ENCODE measurements at places on chromosomes 13 and 19.
A peak's percentile ranks its signal among the peaks of the same experiment; 100 is the strongest.

- DNase-seq, result no peak
Observed at GRCh38 chr19:32519023-32519422, 62.0 kb upstream of the PDCD5 start.

DNA sequence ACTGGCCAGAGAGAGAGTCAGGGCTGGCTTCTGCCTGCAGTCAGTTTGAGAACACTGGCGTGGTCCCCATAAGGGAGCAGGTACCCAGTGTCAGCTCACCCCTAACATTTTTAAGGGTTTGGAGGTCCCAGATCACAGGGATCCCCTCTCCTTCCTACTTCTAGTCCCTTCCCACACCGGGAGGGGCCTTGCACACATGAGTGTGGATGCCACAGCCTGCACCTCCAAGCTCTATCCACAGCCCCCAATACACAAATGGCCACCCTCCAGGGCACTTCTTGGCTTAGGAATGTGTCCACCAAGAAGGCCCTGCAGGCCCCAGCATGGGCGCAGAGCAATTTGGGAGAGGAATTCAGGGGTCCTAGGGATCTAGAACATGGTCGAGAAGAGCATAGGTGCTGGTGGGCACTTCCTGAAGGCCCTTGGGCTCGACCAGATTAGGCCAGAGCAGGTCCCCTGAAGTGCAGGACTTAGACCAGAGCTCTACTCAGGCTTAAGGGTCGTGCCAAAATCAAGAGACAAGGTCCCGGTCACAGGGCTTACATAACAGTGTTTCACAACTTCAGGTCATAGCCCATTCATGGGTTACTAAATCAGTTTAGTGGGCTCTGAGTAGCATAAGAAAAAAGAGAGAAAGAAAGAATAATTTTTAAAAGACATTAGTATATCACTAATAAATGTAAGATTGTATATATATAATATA is 16.0 kb downstream of the FXYD5 start:
- DNase-seq, result no peak

GRCh38 chr13:113991191-113991669 is 17.4 kb upstream of the C13orf46 start:
- DNase-seq, result no peak

- no peak for DNase-seq
Observed at GRCh38 chr13:113150550-113151365, 7.7 kb upstream of the PROZ start.

DNA sequence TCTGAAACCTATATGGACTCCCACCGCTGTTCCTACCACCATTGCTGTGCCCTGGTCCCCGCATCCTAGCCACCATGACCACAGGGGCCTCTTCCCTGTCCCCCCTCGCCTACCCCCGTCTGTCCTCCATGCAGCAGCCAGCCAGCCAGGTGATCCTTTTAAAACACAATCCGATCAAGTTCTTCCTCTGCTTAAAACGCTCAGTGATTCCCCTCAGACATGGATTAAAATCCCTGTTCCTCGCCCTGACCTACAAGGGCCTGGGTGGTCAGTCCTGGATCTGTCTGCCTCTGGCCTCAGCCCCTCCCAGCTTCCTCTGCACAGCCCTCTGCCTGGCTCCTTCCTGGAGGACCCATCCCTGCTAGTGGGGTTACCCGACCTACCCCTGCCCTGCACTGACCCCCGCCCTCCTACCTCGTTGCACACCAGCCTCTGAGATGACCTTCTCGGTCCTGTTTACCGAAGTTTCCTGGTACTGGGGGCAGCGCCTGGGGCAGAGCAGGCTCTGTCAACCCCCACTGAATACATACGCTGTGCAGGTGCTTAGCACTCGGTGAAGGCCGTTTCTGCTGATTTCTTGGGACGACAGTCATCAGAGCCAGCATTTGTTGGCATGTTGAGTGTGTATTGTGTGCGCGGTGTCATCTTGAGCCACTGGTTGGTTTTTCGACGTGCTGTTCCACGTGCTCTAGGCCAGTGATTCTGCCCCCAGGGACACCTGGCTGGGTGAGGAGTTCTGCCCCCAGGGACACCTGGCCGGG is 14.7 kb upstream of the LENG8 start:
- DNase-seq, result no peak

DNA sequence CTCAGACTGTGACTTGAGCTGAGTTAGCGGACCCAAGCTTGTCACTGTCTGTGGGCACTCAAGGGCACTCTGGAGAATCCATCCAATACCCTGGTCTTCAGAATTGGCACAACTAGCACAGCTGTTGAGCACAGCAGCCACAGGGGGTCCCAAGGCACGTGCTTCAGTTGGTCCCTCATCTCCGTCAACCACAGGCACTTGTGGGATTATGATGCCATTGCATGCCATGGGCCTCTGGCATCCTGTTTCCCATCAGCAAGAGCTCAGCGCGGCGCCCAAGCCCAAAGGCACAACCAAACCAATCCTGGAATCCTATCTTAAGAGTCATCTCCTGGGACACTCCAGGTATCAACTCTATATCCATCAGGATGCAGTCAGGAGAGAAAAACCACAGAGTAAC is 3.7 kb upstream of the B3GNT8 start:
- DNase-seq, result no peak

GRCh38 chr19:3397266-3398022 is 31.1 kb downstream of the NFIC start:
- DNase-seq, result no peak

DNA sequence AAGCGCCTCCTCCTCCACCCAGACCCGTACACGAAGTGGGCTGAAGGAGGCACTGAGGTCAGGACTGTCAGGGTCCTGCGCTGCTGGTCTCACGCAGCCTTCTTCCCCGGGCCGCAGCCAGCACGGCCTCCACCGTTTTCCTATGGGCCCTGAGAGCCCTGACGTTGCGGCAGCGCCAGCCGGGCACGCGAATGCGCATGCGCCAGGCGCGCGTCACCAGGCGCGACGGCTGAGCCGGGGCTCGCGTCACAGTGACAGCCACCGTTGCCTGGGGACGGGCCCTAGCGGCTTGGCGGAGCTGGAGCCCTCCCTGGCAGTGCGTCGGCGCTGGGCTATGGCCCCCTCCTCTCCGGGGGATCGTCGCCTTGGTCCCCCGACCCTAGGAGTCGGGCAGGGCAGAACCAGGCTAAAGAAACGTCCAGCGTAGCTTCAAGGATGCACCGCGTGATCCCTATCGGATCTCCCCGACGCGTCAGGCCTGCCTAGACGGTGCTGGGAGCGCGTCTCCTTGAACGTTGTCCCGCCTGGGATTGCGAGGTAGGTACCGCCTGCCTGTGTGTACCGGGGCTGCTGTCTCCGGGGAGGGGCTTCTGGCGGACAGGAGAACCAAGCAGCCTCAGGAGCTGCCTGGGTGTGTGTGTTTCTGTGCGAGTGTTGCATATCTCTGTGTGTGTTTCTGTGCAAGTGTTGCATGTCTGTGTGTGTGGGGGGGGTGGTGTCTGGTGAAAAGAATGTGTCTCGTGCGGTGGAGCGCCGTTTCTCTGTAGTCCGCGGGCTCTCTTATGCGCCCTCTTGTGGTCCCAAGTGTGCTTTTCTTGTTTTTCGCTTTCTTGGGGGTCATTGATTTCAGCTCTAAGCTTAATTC is 43.2 kb downstream of the ZNF571 start:
- DNase-seq, result peak; percentile 24

DNA sequence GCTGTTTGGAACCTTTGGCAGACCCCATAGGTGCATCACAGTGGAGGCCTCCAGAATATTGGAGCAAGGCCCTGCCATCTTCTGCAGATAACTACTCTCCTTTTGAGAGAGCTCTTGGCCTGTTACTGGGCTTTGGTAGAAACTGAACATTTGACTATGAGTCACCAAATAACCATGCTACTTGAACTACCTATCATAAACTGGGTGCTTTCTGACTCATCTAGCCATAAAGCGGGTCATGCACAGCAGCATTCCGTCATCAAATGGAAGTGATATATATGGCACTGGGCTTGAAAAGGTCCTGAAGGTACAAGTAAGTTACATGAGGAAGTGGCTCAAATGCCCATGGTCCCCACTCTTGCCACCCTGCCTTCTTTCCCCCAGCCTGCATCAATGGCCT is 782.5 kb upstream of the SLITRK6 start:
- no peak for DNase-seq

DNA sequence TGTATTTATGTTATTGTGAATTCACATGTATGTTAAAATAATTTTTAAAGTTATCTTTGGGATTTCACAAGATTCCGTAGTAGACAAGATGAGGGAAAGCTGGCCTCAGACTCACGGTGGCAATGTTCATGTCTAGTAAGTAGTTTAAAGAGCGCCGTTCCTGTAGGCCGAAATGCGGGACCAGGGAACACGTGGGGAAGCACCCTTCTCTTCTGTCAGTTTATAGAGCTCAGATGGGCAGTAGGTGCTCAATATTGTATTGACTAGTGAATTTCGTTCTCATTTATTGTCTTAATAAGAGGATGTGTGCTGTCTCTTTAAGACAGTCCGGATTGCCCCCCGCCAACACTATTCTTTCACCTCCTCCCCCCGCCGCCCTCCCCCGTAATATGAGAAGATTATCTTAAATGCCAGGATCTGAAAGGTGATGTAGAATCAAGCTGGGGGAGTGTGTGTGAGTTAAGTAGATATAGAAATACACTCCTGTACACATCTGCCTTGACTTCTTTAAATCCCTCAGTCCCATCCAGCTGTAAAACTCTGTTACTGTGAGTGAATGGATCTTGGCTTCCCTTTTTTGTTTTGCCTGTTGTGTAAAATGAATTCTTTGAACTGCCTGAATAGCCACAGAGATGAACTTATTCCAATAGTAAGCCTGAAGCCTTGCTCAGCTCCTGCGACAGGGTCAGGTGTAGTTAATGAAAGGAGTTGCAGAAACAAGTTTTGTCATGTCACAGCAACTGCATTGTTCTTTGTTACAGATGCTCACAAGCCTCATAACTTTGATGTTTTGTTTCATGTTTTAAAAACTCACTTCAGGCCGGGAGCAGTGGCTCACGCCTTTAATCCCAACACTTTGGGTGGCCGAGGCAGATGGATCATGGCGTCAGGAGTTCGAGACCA is 1.3 kb downstream of the LAMP1 start:
- DNase-seq, result no peak

- peak; percentile 39 for DNase-seq
Observed at GRCh38 chr13:50365408-50366391, 350.5 kb downstream of the KCNRG start.

GRCh38 chr19:45152504-45153338 is 8.1 kb downstream of the NKPD1 start:
- no peak for DNase-seq

DNA sequence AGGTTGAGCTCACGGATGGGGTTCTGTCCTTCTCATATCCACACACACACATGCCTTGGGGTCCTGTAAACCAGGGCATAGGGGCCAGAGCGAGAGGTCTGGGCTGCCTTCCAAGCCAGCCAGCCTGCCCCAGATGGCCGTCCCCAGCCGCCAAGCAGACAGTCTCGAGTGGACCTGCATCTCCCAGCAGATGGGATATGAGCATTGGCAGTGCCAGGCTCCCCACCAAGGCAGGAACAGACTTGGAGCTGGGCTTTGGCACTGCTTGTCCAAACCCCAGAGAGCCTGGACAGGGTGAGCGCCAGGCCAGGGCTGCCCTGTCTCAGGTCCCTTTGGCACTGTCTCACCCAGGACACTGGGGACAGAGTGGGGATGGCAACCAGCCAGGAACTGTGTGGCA is 130.4 kb downstream of the DPF1 start:
- no peak for DNase-seq

GRCh38 chr19:12784871-12785430 is 6.3 kb upstream of the JUNB start:
- DNase-seq, result no peak

DNA sequence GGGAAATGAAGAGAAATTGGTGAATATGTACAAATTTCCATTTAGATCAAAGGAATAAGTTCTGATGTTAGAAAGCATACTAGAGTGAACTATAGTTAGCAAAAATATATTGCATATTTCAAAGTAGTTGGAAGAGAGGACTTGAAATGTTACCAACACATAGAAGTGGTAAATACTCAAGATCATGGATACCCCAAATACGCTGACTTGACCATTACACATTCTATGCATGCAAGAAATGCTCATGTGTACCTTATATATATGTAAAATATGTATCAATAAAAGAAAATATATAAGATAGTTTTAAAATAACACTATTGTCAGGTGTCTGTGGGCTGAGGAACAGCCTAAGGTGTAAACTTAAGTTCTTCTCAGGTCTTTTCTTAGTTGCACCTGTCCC is 14.6 kb upstream of the ZNF491 start:
- DNase-seq, result no peak

- DNase-seq, result no peak
Observed at GRCh38 chr19:45423033-45423588, 606 bp downstream of the ERCC1 start.

- no peak for DNase-seq
Observed at GRCh38 chr19:40588926-40589569, 12.1 kb upstream of the LTBP4 start.

DNA sequence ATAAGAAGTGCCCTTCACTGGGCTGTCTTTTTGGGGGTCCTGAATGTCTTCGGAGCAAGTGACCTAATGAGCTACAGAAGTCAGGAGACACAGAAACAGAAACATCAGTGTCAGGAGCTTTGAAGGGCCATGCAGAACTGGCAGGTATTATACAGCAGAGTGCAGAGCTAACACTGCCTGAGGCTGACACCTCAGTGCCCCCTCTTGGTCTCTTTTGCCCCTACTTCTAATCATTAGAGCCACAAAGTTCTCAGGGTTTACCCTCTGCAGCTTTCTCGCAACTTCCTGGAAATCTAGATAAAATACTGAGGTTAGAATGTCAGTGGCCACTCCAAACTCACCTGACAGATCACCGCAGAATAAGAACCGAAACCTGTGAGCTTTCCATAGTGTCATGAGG is 172.7 kb downstream of the B3GLCT start:
- DNase-seq, result no peak

DNA sequence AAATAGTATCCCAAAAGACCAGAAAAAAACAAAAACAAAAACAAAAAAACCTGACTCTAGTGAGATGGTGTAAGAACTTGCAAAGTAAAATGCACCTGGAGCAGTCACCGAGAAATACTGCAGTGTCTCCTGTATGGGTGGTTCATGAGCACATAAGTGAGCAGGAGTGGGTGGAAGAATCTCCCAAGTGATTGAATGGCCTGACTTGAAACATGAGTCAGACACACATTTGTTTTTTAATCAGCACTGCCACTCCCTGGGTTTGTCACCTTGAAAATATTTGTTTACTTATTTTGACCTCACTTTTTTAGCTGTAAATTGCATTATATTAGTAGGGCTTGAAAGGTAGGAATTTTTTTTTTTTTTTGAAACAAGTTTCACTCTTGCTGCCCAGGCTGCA is 2.0 kb downstream of the ZNF431 start:
- no peak for DNase-seq

DNA sequence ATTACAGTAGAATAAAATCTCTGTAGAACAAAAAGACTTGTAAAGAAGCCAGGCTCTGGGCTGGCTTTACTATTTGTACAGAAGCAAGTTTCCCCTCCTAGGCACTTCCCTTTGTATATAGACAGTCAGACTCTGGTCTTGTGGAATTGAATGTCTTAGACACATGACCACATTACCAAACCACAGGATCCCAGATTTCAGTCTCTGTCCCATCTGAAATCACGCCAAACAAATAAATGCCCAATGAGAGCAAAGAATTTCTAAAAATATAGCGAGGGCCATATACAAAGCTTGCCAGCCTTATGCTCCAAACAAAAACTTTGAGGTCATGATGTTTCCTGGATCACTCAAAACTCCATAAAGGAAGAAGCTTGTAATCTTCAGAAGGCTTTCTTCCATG is 23.9 kb downstream of the CCDC70 start:
- no peak for DNase-seq
